ENCODE measurements at places on chromosomes 7 and 10.

DNA sequence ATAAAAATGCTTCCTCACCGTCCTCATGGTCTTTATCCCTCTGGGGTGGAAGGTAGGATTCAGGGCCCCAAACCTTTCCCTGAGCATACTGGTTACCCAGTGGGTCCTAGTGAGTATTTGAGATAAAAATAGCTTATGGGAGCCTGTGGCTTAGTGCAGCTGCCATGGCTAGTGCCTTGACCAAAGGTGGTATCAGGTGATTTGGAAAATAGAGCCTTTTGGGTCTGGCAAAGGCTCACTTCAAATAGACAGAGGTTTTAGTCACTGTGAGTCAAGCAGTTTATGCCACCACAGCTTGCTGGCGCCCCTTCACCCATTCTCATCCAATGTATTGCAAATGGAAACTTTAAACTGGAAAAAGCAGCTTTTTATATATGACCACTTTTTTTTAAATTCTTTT, 30.4 kb downstream of the PLAU start:
- no peak for DNase-seq

DNA sequence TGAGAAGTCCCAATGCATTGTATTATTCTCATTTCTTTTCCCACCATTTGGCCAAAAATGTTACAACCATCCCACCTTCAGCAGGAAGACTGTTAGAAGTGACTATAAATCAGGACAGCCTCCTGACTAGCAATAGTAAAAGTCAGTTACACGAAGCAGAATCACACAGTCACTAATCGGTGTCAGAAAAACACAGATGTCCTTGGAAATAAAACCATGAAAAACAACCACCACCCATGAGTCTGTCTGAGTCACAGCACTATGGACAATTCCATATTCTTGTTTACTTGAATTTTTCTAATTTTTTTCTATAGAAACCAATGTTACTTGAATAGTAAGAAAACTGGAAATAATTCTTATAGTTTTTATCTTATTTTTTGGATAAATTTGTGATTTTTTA, 81.9 kb upstream of the FRMD4A start:
- DNase-seq: peak; percentile 70

DNA sequence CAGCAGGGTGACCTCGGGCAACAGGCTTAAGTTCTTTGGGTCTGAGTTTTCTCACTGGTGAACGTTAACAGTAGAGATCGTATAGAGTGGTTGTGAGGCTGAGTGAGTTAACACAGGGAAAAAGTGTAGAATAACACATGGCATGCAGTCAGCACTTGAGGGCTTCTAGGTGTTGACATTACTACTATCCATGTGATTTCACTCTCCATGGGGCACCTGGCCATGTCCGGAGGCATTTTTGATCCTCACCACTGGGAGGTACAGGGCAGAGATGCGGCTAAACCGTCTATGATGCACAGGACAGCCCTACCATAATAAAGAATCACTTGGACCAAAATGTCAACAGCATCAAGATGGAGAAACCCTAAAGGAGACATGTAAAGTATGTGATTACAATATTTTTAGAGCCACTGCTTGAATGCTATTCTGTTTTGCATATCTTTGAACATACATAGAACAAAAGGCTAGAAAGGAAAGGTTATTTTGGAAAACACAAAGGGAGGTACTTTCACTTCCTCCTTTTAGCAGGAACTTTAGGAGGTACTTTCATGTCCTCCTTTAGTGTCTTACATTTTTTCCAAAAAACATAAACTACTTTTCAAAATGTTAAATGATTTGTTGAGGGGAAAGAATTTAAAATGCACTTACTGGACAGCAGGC, 44.3 kb downstream of the NOD1 start:
- DNase-seq: no peak

- peak; percentile 32 for DNase-seq
Observed at GRCh38 chr10:74640134-74640921, 186.1 kb upstream of the KAT6B start.

DNA sequence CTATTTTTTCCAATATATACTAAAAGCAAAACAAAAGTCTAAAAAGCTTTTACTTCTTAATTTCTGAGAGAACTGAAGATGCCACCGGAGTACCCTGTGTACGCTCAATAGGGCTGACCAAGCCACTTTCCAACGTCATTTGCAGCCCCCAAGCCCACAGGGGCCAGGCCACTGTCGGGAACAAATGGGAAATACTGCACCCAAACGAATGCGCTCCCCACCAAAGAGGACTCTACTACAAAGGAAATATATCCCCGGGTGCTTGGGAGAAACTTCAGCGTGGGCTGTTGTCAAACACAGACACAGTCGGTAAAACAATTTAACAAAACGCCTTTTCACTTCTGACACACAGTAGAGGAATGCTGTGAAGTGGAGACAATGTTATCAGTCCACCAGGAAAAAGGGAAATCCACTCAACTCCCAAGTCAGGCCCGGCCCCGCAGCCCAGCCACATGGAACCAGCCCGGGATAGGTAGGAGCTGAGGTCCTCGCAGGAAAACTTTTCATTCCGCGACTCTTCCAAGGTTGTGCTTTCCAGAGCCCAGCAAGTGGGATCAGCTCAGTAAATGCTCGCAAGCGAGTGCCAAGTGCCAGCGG, 1.4 kb downstream of the PARD3 start:
- peak; percentile 62 for DNase-seq

DNA sequence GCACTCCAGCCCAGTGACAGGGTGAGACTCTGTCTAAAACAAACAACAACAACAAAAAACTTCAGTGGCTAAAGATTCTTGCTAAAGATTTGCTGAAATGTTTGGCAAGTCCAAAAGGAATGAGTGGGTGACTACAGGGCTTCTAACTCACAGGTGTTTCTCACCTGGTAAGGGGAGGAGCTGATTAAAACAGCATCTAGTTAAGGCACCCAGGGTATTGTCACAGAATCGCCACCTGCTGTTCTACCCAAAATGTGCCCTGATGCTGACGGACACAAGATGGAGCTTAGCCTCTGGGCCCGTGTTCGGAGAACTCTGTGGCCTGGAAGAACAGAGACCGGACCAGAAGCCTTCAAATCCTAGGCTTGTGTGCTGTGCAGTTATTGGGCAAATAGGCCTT, 336.0 kb upstream of the GALNT17 start:
- DNase-seq: no peak

GRCh38 chr10:73997461-73997786, 492 bp upstream of the VCL start:
- no peak for DNase-seq

GRCh38 chr7:99631295-99632109, 14.8 kb downstream of the ZSCAN25 start:
- DNase-seq: no peak

- DNase-seq: peak; percentile 46
Observed at GRCh38 chr10:49598986-49599385, 11.1 kb upstream of the SLC18A3 start.

DNA sequence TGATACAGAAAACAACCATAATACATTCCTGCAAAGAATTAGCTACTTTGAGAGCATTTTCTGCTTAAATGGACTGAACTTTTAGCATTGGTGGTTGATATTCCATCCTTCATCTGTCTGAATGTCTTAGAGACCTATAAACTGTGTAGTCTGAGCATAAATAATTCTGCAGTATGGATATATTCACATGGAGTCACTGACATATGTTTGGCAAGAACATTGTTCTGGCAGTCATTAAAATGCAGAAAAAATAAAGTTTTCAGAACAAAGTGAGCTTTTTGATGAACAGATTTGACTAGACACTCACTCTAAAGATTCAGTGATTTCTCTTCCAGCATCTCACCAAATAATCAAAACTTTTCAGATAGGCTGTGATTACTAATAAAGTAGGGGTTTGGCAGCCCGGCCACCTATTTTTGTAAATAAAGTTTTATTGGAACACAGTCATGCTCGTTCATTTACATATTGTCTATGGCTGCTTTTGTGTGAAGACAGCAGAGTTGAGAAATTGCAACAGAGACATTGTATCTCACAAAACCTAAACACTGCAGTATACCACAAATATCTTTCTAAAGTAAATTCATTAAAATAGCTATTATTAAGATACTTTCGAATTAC, 44.1 kb upstream of the RAPGEF5 start:
- no peak for DNase-seq

GRCh38 chr10:123146013-123146893, 1.7 kb upstream of the HMX2 start:
- no peak for DNase-seq

DNA sequence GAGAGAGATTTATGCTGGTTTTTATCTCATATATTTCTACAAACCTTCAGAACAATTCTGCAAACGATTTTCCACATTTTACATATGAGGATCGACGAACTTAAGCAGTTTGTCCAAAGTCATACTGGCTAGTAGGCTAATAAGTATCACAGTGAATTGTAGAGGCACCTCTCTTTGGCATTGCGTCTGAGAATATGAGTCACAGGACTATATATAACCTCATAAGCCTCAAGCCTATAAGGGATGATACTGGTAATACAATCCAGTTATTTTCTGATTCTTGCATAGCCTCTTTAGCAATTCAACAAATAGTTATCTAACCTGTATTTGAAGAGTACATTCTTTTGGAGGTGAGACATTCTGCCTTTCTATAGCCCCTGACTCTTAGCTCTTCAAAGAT, 129.8 kb downstream of the GPR158 start:
- DNase-seq: no peak

- DNase-seq: no peak
Observed at GRCh38 chr7:89714131-89714530, 440.1 kb upstream of the STEAP1 start.

DNA sequence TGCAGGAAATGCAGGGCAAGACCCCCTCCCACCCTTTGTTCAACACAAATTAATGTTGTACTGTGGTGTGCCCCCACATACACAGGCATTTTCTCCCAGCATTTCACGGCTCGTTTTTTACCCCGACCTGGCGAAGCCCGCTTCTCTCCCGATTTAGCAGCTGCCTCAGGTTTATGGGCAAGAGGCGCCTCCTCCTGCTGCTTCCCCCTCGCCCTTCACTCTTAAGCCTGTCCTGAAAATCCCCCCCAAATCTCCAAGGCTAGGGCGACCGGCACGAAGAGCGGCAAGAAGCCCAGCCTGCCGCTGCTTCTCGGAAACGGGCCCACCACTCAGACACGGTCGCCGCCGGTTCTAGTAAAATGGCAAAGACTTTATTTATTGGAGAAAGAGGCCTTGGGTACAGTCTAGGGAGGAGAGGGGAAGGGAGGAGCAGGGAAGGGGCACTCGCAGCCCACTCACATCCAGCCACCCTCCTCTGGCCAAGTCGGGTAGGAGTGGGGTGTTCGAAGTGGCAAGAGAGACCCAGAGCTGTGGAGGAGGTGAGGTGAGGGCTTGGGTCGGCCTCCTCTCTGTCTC, 3.3 kb downstream of the LBX1 start:
- DNase-seq: no peak

GRCh38 chr10:131744346-131744745, 156.5 kb upstream of the PPP2R2D start:
- DNase-seq: no peak

- no peak for DNase-seq
Observed at GRCh38 chr10:111137007-111137406, 60.2 kb downstream of the ADRA2A start.

GRCh38 chr7:150753826-150754603, 16.8 kb downstream of the GIMAP5 start:
- DNase-seq: peak; percentile 67

- DNase-seq: peak; percentile 77
Observed at GRCh38 chr7:40213856-40214255, 79.1 kb downstream of the SUGCT start.

- peak; percentile 3 for DNase-seq
Observed at GRCh38 chr7:69062020-69062765, 536.1 kb upstream of the AUTS2 start.

- DNase-seq: no peak
Observed at GRCh38 chr7:33556472-33556871, 348.9 kb upstream of the BMPER start.

- DNase-seq: no peak
Observed at GRCh38 chr10:5827841-5828240, 14.6 kb upstream of the GDI2 start.

DNA sequence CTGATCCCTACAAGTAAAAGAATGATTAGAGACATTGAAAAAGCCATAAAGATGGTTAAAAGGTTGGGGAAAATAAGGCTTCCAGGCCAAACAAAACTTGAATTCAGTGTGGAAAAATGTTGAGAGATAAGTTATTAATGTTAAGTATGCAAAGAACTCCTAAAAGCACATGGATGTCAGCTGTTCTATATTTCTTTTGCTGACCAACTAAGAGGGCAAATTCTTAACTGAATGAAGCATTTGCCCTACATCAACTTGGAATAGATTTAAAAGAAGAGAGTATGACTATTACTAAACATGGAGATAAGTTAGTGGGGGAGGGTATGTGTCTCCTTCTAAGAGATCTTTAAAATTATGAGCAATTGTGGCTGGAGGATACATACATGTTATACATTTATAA, 124.8 kb downstream of the KIAA1217 start:
- DNase-seq: peak; percentile 92

GRCh38 chr10:73169320-73169719, 1.4 kb downstream of the FAM149B1 start:
- DNase-seq: no peak

DNA sequence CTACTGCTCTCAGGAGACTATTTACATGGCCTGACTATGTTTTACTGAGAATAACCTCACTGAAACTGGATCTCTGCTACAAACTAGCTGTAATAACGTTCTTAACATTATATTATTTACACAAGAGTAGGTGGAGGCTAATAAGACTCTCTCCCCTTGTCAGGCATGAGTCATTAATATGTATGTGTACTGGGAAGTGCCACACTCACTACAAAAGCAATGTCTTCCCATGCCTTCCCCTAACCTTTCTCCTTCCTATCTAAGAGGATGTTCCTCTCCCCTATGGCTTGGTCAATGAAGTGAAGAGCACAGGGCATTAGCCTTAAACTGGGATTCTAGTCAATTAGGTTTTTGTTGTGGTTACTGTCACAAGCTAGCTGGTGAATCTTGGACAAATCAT, 147.9 kb downstream of the DGKB start:
- DNase-seq: peak; percentile 85

DNA sequence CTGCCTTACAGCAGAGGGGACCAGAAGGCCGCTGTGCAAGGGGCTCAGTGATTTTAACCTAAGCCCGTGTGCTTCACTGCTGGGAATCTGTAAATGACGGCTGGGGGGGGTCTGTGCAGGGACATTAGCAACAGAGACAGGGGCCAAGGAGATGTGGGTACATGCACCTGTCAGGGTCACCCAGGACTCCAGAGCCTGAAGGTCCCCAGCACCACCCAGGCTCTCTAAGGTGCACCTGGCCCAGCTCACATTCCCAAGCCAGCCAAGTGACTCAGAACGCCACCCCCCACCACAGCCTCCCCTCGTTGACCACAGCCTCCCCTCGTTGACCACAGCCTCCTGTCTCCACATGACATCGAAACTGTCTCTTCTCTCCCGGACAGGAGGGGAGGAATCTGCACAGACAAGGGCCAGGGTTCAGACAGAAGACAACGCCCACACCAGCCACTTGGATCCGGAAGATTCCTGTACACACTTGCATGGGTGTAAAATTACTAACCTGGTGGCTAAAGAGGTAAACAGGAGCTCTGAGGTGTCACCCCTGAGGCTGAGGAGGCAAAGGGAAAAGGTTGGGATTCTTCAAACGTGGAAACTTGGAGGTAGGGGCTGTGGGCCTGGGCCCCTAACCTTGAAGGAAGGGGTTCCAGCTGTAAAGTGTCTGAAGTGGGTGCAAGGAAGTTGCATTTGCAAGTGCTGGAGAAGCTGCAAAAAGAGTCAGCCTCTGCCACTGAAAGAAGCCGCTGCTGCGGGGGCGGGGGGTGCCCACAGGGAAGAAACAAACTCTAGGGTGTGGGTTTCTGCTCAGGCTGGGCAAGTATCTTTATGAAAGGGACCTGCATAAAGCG, 27.0 kb downstream of the CALML3 start:
- DNase-seq: no peak

All from fibroblast of skin of back (primary cell).